Activated T-cell treated with anti-CD3 and anti-CD28 coated beads, Interleukin-2, amount 50 U/mL, for 48 hours (primary cell): ENCODE measurements at places on chromosomes 16 and 17.

DNA sequence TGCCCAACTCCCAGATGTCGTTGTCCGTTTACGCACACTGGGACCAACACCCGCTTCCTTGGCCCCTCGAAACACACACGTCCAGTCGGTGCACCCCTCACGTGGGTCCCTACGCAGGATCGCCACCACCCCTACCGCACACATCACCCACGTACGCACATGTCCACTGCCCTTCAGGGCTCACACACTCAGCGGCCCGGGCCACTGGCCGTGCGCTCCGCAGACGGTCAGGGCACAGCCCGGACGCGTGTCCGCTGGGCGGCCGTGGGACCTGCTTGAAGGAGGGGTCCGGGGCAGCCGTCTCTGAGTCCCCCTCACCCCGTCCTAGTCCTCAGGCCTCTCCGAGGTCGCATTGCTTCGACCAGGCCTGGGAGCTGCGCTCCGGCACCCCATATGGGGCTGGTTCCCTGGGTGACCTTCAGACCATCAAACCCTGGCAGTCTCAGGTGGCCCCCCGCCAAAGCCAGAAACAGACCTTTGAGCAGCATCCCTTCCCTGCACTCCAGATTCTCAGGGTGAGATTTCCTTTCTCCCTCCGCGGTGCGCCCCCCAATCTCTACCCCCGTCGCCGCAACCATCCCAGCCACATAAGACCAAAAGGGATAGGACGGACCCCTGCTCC is 914 bp upstream of the GPRC5B start:
- DNase-seq: peak; percentile 41

DNA sequence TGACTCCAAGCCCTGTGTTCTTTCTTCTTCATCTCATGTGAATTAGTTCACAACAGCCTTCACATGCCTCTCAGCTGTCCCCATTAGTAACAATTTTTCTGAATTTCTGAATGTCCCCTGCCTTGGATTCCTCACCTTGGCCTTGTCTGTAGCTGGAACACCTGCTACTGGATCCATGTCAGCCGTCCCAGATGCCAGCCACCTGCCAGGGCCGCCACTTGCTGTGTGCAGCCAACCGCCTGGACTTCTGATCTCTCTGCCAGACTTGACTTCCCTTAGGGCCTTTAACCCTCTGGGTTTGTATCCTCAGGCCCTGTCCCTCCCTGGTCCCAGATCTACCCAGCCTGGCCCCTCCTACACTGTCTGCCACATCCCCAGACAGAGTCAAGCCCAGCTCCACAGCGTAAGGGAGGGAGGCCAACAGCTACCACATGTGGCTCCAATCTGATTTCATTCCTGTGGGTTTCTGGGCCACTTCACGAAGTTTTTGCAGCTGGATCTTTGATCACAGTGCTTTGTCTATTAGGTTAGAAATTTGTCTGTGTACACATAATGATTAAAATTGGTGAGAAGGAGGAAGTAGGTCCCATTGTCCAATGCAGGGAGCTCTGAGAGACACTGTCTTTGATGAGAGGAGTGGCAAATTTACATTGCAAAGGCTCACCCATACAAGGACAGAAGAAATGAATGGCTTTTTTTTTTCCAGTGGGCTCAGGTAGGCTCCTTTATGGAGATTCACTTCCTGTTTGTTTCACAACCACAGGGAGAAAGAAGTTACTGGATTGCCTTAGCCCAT is 15.3 kb downstream of the MPP2 start:
- no peak for DNase-seq

DNA sequence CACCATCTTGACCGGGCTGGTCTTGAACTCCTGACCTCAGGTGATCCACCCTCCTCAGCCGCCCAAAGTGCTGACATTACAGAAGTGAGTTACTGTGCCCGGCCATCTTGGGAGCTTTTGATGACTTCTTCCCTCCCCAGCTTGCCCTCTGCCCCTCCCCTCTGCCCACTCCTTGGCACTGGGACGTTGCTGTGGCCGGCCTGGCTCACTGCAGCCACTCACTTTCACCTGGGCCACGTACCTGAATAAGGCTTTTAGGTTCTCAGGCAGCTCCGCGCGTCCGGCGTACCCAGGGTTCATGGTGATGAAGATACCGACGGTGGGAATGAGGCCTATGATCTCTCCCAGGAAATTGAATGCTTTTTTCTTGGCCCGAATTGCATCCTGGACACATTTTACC is 81.6 kb downstream of the DNAH17 start:
- no peak for DNase-seq

- DNase-seq: no peak
These were observed 119.3 kb upstream of the TBX2 start for GRCh38 chr17:61280338-61280737.

- no peak for DNase-seq
These were observed 12.5 kb downstream of the NPTX1 start for GRCh38 chr17:80463784-80464400.

- DNase-seq: peak; percentile 83
These were observed 324.7 kb downstream of the SEC14L1 start for GRCh38 chr17:77465358-77466041.

GRCh38 chr16:69931631-69932030 is 19.5 kb upstream of the CLEC18A start:
- no peak for DNase-seq

- no peak for DNase-seq
These were observed 62.5 kb downstream of the FTO start for GRCh38 chr16:53766304-53767016.

DNA sequence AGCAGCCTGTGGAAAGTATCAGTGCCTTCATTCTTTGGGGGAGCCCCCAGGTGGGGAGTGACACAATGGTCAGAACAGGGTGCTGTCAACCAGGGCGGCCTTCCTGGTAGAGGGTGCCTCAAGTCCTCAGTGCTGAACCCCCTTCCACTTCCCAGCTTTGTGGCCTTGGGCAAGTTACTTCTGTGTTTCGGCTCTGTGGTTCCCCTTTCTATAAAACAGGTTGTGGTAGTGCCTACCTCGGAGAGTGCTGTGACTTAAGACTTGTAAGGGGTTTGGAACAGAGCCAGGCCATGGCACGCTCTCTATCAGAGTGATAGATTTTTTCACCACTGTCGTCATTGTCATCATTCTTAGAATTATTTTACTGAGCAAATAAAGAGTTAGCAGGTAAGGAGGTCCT is 141.1 kb downstream of the CCDC182 start:
- peak; percentile 69 for DNase-seq
